Cardiac muscle cell (in vitro differentiated cells and primary cell): ENCODE measurements at places on chromosomes 1 and 21. TPM values are rescaled to one million over a fixed set of nuclear protein-coding genes. Genes with fewer than 3 reads are reported as not detected.

Gene LDLRAD1
- total RNA-seq = not detected in 2 replicates

Gene ZNF648
- total RNA-seq = 0.12 and 0.39 TPM in 2 replicates

Gene RAP1GAP
- total RNA-seq = 4.1 and 7.4 TPM in 2 replicates

Gene OR2M5
- total RNA-seq = not detected in 2 replicates

Gene SDC3
- 87.1 and 89.2 TPM in 2 replicates for total RNA-seq

DNA sequence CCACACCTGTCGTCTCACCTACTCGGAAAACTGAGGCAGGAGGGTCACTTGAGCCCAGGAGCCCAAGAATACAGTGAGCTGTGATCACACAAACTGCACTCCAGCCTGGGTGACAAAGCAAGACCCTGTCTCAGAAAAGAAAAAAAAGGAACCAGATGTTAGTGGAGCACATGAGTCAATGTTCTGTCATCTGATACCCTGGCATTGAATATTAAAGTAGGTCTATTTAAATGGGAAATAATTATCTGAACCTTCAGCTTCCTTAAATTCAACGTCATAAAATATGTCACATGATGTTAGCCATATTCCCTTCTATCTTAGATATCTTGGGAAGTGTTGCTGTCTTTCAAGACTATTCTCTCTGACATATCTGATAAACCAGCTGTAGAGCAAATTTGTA lies 47.3 kb downstream of the NCAM2 start:
- no peak for DNase-seq

DNA sequence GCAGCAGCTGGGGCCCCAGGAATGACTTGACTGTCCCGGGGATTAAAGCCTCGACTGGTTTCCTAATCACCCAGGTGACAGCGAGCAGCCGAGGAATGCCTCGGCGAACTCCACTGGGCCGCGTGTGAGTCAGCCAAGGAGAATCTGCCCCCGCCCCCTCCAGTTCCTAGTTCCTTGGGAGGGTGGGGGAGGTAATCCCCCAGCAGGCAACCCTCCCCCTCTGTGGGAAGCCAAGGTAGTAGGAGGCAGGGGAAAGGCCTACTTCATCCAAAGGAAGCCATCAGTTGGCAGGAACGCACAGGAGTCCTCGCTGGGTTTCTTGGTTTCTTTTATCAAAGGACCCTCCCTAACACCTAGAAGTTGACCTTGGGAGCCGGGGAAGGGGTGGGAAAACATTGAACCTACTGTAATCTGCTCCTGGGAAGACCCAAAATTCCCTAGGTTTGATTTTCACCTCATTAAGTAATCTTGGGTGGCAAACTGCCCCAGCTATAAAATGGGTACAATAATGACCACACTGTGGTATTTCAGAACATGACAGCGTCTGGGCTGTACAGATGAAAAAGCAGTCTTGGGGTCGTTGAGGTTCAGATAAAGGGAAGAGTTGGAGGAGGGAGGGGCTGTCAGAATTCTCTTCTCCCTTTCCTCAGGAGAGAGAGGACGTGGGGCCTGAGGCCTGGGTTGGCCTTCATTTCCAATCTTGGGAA lies 1.4 kb downstream of the TENT5B start:
- peak; percentile 93 for DNase-seq
